ENCODE measurements at places on chromosomes 7 and 10.

DNA sequence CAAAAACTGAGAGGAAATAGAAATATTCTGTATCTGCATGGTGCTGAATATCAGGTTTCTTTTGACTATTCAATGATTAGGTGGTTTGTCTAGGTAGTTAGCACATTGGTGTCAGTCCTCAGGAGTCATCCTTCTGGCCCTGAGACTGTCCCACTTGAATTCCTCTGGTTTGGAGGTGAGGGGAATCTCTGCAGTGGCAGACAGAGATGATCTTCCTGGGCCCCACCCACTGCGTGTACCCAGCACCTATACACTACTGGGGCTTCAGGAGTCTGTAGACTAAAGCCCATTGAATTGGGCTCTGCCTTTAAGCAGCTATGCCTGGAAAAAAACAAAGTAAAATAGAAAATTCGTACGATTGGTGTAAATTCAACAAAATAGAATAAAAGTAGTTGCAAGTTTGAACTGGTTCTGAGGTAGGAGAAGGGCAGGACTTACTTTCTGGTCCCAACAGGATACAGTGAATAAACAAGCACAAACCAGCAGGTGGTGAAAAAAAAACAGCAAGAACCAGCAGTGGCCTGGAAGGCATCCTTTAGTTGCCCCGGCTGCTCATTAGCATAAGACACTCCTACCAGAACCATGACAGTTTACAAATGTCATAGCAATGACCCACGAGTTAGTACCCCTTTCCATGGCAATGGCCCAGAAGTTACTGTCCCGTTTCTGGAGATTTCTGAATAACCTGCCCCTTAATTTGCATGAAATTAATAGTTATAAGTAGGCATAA, 1.7 kb downstream of the LIPM start:
- no peak for DNase-seq

DNA sequence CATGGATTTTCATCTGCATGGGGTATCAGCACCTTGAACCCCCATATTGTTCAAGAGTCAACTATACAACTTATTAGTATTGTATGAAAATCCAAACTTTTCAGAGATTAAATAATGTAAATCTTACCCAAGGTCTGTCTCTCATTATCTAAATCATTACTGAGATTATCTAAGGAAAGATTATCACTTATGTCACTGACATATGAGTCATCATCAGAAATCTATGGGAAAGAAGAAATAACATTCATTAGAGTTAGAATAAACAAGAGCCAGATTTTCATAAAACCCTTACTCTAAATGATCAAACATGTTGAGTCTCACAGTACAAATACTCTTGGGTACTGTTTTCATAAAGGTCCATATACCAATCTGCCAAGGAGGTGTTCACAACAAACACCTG, 83.3 kb upstream of the GSDME start:
- DNase-seq: no peak

DNA sequence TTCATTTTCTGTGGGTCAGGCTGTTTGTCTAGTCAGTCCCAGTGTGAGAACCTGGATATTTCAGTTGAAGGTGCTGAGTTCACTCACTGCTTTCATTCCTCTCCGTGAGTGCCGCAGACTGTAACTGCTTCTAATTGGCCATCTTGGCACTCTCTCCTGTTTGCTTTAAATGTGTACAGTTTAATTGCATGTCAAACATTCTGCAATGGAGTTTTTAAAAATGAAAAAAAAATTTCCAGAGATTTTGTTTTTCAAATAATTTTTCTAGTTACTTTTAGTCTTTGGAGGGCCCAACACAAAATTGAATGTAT, 87.8 kb downstream of the CCSER2 start:
- no peak for DNase-seq

- no peak for DNase-seq
Observed at GRCh38 chr7:123024989-123025758, 29.7 kb upstream of the TAS2R16 start.
